ENCODE measurements at places on chromosomes 4 and X.

DNA sequence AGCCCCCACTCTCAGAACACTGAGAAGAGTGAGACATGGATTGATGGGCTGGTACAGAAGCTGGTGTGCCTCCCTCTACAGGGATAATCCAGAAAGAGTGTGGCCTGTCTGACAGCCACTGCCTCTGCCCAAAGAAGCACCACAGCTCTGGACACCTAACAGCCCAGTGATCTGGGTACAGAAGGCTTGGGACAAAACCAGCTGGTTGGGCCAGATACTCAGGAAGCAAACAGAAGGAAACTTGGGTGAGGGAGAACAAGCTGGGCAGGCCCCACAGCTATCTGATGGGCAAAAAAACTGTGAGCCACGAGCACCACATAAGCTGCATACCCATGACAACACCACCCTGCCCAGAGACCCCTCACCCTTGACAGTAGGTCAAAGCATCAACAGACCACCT lies 46.9 kb downstream of the TMPRSS11F start:
- DNase-seq: no peak

GRCh38 chr4:144362366-144362765 lies 221.8 kb upstream of the GYPA start:
- no peak for DNase-seq

DNA sequence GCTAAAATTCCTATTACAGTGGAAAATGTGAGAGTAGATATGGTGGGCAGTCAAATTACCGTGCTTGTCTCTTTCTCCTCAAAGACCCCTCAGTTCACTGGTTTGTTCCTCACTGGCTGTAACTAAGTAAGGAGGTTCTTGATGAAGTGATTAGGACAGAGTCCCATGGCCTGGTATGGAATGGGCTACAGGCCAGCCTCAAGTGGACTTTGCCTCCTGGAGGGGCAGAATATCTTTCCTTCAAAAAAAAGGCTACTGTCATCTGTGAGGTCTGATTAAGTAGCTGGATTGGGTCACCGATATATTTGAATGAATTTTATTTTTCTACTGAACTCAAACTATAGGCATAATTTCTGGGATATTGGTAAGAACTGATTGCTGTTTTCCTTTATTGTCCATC lies 38.5 kb upstream of the TMEM164 start:
- DNase-seq: no peak

DNA sequence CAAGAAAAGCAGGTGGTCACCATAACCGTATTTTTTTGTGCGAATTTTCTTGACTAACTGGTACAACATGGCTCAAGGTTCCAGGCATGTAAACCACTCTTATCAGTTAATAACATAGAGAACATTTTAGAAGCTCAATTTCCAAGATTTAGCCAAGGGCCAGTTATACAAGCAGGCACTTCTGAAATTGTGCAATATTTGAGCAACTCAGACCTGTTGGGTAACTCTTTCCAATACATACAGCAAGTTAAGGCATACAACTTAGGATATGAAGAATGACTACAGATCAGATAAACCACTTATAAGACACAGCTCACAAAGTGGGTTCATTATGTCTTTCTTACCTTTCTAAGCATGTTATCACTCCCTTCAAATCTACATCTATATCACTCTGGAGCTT lies 43.9 kb downstream of the ZNF280C start:
- DNase-seq: no peak

DNA sequence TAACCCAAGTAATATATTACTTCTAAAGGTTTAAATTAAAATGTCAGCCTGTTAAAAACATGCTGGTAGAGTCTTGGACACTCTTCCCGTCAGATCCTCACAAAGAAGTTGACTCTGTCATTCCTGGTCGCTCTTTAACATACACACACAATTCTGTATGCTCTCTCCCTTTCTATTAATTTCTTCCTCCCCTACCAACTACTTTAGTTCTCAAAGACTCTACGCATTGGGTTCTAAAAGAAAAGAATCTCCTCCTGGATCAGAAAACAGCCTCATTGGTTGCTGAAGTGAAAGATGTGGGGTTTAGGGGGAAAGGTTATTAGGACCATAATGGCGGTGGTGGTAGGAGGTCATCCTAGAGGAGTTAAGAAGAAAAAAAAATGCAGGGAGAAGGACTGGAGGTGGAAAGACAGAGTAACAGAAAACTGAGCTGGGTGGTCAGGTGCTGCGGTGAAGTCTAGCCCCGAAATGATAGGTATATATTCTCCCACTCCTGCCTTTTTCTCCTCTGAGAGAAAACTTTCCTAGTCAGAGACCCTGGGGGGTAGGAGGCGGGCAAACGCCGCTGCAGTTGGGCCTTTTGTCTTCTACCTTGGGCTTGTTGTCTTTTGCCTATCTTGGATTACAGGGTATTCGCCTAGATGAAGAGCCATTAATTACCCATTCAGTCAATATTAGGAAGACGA lies 5.2 kb upstream of the PITX2 start:
- no peak for DNase-seq

- DNase-seq: no peak
Observed at GRCh38 chr4:120672558-120673147, 249.9 kb downstream of the PRDM5 start.

DNA sequence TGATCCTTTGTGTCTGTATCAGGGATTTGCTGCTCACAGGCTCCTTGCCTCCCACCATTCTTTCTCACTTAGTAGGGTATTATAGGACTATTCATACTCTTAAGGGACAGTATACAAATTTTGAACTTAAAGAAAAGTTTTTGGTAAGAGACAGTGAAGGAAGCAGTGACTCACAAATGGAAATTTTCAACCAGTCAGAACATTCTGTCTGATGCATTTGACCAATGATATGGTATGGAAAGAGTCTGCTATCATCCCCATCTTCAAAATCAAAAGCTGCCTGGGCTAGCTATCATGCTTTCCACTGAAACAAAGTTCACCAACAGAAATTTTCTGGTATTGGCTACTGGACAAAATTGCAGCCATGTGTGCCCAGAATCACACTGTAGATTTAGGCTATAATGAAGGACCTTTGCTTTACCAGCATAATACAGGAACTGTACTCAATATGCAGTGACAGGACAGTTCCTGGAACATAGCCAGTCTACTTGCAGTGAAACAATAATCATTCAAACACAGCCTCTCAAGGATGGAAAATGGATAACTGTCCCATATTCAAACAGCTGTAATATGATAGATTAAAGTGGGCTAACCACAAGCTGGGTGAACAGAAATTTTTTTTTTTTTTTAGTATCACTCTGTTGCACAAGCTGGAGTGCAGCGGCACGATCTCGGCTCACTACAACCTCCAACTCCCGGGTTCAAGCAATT lies 109.0 kb upstream of the ACSL4 start:
- no peak for DNase-seq

GRCh38 chr4:70945452-70946055 lies 43.4 kb downstream of the MOB1B start:
- DNase-seq: no peak

DNA sequence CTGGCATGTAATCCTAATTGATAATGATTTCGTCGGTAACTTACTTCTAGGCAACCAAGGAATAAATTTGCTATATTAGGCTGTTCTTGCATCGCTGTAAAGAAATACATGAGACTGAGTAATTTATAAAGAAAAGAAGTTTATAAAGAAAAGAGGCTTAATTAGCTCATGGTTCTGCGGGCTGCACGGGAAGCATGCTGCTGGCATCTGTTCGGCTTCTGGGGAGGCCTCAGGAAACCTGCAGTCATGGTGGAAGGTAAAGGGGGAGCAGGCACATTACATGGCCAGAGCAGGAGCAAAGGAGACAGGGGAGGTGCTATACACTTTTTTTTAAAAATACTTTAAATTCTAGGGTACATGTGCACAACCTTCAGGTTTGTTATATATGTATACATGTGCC lies 290.2 kb downstream of the STK32B start:
- DNase-seq: no peak

DNA sequence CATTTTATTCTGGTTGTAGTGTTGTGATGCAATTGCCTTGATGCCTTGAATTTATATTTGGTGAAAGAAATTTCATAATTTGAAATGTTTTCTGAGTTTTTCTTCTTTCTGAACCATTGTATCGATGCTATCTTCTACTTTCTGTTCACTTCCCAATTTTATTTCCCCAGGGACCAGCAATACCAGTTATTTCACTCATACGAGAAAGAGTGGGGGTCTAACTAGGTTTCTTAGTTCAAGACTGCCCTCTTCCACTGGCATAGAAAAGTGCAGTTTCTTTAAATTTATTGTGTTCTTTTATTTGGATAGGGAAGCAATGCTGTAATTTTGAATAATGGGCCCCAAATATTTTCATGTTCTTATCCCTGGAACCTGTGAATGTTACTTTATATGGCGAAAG lies 544.0 kb upstream of the ADGRL3 start:
- DNase-seq: no peak

- no peak for DNase-seq
Observed at GRCh38 chr4:138409670-138410069, 167.5 kb upstream of the SLC7A11 start.

GRCh38 chr4:61068745-61069144 lies 131.4 kb upstream of the ADGRL3 start:
- no peak for DNase-seq

GRCh38 chrX:54423161-54423888 lies 16.9 kb upstream of the TSR2 start:
- no peak for DNase-seq

- no peak for DNase-seq
Observed at GRCh38 chrX:40996886-40997530, 88.2 kb upstream of the USP9X start.

DNA sequence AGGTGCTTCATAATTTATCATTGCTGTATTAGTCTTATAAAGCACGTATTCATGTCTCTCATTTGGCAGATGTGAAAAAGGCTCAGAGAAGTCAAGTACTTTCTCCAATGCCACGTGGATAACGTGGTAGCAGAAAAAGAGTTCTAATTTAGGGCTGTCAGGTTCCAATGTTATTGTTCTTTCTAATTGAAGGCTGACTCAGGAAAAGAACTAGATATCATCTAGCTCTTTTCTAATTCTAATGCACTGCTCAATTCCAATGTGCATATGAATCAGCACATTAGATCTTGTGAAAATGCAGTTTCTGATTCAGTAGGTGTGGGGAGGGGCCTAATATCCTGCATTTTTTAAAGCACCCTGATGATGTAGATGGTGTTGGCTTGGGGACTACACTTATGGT lies 22.8 kb downstream of the AGA start:
- no peak for DNase-seq

DNA sequence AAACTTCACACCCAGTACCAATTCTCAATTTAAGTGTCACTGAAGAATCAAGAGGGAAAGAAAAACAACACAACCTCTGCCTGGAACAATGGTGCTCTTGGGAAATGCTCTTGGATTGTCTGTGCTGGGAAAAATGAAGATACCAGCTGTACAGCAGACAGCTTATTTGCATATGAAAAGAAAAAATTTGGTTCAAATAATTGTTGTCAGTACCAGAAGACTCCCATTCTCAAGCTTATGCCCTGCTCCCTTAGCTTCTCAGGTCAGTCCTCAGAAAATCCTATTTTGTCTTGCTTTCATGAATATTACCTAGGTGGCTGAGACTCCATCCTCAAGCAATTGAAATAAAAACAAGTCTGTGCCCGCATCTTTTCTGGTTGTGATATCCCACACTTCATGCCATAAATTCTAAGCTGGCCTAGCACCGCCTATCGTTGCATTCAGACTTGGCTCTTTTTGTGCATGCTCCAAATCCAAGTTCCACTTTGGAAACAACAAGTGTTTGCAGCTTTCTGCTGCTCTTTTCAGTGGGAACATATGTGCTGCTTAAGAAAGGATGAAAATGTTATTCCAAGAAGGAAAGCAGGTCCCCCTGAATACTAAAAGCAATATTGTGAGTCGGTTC lies 431.6 kb downstream of the INPP4B start:
- no peak for DNase-seq

DNA sequence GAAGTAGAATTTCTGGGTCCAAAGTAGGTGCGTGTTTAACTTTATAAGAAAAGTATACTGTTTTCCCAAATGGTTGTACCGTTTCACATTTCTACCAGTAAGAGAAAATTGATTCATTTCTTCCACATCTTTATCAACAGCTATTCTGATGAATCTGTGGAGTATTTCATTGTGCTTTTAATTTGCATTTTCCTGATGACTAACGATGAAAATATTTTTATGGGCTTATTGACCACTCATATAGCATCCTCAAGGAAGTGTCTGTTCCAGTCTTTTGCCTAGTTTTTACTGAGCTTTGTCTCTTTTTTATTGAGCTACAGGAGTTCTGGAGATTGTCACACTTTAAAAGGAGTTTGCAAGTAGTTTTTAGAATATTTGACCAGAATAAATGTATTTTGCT lies 92.6 kb downstream of the ASB9 start:
- no peak for DNase-seq

GRCh38 chr4:1713003-1713851 lies 1.1 kb upstream of the SLBP start:
- DNase-seq: no peak

GRCh38 chr4:112053825-112054350 lies 91.4 kb upstream of the FAM241A start:
- no peak for DNase-seq

DNA sequence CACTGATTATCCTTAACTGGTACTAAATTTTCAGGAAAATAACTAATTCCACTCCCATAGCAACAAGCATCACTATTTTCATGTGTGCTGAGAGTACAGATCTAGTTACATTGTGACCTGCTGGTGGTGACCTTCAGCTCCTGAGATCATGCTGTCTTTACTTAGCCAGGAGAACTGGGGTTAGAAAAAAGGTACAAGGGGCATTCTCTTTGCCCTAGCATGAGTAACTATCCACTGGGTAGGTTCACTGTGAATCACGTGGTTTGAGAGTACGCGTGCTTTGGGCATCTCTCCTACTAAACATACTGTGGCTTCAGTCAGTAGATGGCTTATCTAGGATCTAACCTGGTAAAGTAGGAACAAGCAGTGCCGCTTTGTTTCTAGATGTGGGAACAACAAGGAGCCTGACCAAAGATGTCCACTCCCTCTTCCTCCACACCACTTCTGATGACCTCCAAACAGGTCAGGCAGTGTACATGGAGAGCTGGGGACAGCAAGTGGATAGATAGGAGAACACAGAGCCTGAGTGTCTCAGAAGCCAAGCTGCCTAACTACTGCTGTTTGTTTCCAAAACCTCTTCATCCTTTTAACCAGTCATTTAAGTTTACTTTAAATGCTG lies 90.2 kb downstream of the CBR4 start:
- no peak for DNase-seq
